ENCODE measurements at places on chromosomes 1 and 21. TPM values are rescaled to one million over a fixed set of nuclear protein-coding genes. Genes with fewer than 3 reads are reported as not detected.

MROH7 gene
- total RNA-seq: 2.2 TPM

CASZ1 gene
- 4.8 TPM for total RNA-seq

KRTAP24-1 gene
- total RNA-seq: not detected

SMIM11 gene
- 4.9 TPM for total RNA-seq

USH2A gene
- not detected for total RNA-seq

PKP1 gene
- total RNA-seq: 9.6 TPM

LRRC38 gene
- total RNA-seq: not detected

CADM3 gene
- total RNA-seq: 3.9 TPM

KRTAP20-2 gene
- total RNA-seq: not detected

HCRTR1 gene
- not detected for total RNA-seq

VSIG8 gene
- not detected for total RNA-seq

SERINC2 gene
- total RNA-seq: 6.7 TPM

RIIAD1 gene
- not detected for total RNA-seq

ALX3 gene
- total RNA-seq: not detected

CD48 gene
- total RNA-seq: 9.8 TPM

RNU1-1 gene
- total RNA-seq: under 0.01 TPM

TRABD2B gene
- total RNA-seq: 0.82 TPM

DNA sequence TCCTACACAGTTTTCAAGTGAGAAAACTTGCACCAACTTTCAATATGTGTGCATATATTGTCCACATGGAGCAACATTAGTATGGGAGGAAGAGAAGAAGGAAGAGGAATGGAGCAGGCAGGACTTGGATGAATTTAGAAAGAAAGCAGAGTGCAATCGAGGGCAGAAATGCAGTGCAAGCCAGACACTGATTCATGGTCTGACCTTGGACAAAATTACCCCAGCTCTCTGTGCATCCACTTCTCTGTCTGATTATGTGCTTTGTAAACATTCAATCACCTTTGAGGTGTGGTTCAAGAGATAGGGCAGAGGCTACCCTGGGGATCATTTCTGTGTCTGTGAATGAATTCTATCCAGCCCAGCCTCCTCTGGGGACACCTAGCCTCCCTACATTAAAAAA lies 265.2 kb downstream of the TNR start:
- no peak for DNase-seq

DNA sequence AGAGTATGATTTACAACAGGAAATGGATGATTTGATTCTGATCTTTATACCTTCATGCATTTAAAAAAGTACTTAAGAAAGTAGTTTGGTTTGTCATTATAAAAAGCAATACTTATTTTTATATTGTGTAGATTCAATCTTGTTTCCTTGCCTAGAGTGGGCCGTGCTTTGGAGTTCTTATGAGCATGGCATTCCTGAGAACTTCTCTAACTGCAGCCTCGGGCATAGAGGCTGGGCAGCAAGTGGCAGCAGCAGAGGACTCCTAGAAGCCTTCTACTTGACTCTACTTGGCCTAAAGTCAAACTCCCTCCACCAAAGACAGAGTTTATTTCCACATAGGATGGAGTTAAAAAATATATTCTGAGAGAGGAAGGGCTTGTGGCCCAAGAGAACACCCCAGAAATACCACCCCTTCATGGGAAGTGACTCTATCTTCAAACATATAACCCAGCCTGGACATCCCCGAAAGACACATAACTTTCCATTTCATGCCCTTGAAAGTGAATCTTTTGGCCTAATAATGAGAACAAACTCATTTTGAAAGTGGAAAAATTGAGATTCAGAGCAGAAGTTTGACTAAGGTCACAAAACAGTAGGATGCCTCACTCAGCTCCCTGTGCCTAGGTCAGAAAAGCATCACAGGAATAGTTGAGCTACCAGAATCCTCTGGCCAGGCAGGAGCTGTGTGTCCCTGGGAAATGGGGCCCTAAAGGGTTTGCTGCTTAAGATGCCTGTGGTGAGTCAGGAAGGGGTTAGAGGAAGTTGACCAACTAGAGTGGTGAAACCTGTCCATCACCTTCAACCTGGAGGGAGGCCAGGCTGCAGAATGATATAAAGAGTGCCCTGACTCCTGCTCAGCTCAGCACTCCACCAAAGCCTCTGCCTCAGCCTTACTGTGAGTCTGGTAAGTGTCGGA lies at the start of gene IVL:
Gene IVL (plus strand): TSS at position 861 of the 916 bp plus-strand sequence. CDS start 1,252 bp downstream, outside the sequence.
- no peak for DNase-seq

GRCh38 chr1:184457500-184457899 lies 70.7 kb downstream of the C1orf21 start:
- DNase-seq: no peak

- no peak for DNase-seq
These were observed 78.6 kb upstream of the RGS2 start for GRCh38 chr1:192730198-192730597.

GRCh38 chr1:96308314-96308713 lies 413.3 kb upstream of the PTBP2 start:
- no peak for DNase-seq

DNA sequence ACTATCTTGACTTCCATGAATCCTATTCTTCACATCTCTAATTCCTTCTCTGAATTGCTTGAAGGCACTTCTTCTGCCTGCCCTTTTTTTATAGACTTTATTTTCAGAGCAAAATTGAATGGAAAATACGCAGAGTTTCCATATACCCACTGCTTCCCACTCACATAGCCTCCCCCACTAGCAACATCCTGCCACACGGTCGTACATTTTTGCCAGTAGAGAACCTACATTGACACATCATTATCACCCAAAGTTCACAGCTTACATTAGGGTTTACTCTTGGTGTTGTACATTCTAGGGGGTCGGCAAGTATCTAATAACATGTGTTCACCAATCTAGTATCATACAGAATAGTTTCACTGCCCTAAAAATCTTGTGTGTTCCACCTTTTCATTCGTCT lies 12.3 kb downstream of the EEIG2 start:
- DNase-seq: no peak

GRCh38 chr1:58727364-58727763 lies 27.5 kb upstream of the MYSM1 start:
- no peak for DNase-seq

DNA sequence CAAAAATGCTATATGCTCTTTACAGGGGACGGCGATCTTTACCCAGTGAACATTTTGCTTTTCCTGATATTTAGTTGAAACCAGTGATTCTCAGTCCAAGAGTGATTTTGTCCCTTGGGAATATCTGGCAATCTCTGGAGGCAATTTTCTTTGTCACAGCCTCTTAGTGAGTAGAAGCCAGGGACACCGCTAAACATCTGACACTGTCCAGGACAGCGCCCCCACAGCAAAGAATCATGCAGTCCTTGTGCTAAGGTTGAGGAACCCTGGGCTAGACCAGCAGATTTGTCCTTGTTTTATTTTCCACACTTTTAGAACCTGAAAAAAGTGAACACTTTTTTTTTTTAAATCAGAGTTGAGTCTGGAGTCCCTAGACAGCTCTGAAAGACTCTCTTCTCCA lies 13.1 kb downstream of the EVA1C start:
- DNase-seq: no peak

- no peak for DNase-seq
These were observed 24.7 kb upstream of the ADGRB2 start for GRCh38 chr1:31788825-31789256.

GRCh38 chr1:213183036-213183672 lies 132.1 kb downstream of the RPS6KC1 start:
- no peak for DNase-seq

- DNase-seq: no peak
These were observed 40.6 kb downstream of the EEIG2 start for GRCh38 chr1:108600504-108600903.

GRCh38 chr21:33449616-33450015 lies 30.2 kb downstream of the TMEM50B start:
- no peak for DNase-seq

DNA sequence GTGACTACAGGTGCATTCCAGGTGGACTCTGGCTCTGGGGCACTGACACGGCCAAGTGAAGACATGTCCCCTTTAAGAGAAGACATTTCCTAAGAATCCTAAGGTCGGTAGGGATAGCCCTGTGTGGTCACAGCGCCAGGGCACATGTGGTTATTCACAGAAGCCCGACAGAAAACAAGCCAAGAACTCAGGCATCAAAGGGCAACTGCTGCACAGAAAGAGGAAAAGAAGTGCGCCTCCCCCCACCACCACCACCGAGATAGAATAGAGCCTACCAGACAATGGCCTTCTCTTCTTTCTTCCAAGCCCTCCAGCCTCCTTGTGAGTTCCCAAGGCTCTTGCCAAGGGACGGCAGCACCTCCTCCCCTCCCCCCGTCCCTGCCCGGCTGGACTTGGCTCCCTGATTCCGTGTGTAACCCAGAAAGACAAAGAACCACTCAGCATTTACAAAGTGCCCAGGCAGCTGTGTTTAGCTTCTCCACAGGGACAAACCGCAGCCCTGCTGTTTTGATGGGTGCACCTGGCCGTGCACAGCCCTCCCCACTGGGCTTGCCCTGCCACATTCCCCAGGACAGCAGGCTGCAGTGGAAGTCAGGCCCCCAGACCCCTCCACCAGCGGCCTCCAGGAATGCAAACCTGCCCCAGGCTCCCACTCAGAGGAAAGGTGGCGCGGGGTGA lies 30.2 kb downstream of the TMPRSS2 start:
- DNase-seq: no peak

DNA sequence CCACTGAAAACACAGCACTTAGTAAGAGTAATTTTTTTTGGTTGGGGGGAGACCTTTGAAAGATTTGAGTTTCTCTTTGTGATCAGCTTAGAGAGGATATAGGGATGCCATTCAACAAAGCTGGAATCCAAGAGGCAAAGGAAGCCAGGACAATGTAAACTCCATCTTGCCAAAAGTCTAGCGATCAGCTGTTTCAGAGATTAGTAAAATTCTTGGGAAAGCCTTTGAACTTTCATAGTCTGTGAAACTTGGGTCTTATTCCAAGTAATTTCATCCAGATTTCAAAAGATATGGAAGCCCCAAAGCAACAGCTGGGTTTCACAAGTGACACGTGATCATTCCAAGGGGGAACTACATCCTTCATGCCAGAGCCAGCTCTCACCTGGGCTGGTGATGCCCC lies 30.2 kb upstream of the TNR start:
- DNase-seq: no peak

DNA sequence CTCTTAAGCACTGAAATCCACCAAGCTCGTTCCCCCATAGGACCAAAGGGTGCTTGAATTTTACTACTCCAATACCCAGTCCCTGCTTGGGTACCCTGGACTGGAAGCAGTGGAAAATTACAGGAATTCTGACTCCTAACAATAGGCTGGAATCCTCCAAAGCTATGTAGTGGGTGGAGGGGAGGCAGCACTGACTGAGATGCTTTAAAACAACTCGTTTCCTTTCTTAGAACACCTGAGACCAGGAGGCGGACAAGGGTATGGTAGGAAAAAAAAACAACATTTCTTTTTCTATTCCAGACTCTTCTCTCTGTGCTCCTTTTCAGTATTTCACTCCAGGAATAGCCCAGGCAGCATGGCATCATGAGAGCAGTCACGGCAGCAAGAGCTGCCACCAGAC lies 2.3 kb downstream of the PEF1 start:
- no peak for DNase-seq

GRCh38 chr1:69919129-69919921 lies 286.1 kb downstream of the LRRC40 start:
- DNase-seq: no peak

GRCh38 chr1:27567971-27568299 lies 36.0 kb downstream of the AHDC1 start:
- no peak for DNase-seq

- DNase-seq: no peak
These were observed 60.2 kb downstream of the RIPK4 start for GRCh38 chr21:41706678-41707077.

DNA sequence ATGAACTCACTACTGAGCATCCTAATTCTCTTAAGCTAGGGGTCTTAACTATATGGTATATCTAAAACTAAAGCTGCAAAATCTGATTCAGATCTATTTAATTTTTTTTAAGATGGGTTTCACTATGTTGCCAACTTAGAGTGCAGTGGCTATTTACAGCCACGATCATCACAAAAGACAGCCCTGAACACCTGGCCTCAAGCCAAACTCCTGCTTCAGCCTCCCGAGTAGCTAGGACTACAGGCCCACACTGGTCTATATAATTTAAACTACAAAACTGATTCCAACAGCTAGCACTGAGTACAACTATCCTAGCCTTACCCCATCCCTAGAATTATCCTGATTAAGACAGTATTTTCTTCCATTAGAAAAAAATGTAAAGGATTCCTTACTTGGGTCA lies 37.1 kb downstream of the EIF4G3 start:
- no peak for DNase-seq

GRCh38 chr1:84286071-84286470 lies 15.4 kb upstream of the SAMD13 start:
- DNase-seq: no peak

DNA sequence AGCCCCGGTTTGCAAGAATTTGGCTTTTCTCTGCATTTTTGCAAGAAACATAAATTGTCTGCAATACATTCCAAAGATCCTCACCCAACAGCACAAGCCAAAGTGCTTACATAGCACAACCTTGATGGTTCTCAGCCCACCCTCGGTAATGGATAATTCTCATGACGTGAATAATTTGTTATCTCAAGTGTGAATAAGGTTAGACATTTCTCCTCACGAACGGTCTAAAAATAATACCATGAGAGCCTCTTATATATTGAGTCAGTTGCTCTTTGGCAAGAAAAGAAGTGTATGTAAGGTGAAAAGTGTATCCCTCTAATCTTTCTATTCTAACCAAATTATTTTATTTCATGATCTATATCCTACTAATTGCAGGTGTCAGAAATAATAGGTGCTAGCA lies 33.3 kb downstream of the KRTAP19-8 start:
- no peak for DNase-seq

- no peak for DNase-seq
These were observed 272.1 kb upstream of the C1orf87 start for GRCh38 chr1:60345621-60346020.

GRCh38 chr1:228989992-228990827 lies 254.9 kb downstream of the RHOU start:
- DNase-seq: no peak

DNA sequence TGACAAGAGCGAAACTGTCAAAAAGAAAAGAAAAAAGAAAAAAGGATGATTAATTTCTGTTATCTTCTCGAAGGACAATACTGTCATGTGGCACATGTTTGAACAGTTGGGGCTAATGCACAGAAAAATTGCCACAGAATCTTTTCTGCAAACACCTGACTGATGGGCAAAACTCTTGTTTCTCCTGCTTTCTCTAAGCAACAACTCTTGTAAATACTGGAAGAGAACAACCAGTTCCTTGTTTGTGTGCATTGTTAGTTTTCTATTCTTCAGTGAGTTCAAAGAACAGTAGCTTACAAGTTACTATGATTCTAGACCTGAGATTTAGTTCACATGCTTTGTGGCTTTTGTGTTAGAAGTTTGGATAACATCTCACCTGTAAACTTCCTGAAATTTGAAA lies 60.7 kb downstream of the CDC14A start:
- no peak for DNase-seq

Data from omental fat pad (tissue), 4 donors.